ENCODE measurements at places on chromosomes 4 and X.

DNA sequence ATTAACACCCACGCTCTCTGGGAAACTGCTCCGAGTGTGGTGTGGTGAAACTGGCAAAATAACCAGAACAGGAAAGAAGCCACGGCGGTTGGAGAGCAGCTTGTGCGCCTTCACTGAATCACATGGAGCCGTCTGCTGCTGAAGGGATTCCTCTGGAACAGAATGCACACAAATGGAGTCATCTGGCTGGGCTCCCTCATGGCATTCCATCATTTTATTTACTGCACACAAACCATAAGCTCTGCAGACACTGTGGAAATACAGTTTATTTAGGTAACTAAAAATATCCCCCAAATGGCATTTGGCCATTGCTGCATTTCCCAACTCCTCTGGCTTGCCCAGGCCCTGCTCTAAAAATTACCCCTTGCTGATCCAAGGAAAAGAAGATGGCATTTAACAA, 187.0 kb upstream of the S100G start:
- DNase-seq: no peak

- no peak for DNase-seq
These were observed 305.2 kb upstream of the ARSJ start for GRCh38 chr4:114284629-114285028.

DNA sequence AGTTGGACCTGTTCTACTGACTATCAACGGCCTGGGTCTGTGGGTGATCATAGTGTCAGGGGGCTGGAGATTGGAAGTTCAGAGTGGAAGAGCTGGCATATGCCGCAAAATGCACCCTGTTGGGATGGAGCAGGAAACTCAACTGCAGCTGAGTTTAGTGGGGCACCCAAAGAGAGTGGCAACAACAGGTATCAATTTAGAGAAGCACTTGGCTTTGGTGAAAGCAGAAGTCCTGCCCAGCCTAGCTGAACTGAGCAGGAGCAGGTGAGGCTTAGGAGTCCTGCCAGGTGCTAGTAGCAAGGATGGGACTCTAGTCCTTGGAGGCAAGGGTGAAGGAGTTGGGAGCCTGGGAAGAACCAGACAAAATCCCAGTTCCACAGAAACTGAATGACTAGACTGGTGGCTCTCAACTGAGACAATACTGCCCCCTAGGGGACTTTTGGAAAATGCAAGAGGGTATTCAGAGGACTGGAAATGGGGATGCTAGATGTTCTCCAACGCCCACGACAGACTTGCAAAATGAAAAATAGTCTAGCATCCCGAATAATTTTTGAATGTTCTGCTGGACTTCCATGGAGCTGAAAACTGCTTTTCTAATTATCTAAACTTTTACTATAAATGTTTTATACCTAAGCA, 49.4 kb downstream of the RTL9 start:
- peak; percentile 11 for DNase-seq

DNA sequence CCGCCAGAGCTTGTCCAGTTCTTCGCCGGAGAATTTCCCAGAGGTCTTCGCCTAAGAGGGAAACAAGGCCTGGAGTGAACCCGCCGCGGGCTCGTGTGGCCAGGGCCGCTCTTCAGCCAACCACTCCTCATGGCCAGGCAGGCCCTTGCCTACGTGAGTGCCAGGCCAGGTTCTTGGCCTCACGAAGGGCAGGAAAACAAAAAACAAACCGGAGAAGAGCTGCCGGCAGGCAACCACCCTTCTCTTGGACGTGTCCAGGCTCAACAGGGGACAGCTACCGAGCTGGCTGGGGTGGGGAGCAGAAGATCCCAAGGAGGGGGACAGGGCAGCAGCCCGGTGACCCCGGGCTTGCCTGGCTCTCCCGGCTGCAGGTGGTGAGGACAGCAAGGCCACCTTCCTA, 13.3 kb downstream of the LRPAP1 start:
- no peak for DNase-seq

DNA sequence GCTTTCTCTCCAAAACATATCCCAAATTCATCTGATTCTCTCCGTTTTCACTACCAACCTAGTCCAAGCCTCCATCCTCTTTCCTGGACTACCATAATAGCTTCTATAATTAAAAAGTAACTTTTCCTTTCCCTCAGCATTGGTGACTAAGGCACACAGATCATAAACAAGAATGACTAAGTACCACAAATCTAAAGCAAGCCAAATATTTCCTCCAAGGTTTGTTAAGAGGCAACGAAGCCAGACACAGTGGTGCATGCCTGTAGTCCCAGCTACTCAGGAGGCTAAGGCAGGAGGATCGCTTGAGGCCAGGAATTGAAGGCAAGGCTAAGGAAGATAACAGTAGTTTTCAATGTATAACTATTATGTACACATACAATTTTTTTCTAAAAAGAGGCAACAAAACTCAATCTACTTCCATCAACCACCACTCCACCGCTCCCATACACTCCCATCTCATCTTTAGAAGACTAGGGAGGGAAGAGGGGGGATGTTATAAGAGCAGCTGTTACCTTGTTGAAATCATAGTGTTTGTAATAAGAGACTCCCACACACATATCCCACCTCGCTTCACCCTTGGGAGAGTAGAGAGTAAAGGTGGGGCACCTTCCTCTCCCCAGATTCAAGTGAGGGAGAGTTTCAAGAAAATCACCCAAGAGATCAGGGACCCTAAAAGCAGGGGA, 4.2 kb upstream of the JCHAIN start:
- DNase-seq: no peak

- peak; percentile 37 for DNase-seq
These were observed 919.6 kb upstream of the DIAPH2 start for GRCh38 chrX:95764972-95765451.

DNA sequence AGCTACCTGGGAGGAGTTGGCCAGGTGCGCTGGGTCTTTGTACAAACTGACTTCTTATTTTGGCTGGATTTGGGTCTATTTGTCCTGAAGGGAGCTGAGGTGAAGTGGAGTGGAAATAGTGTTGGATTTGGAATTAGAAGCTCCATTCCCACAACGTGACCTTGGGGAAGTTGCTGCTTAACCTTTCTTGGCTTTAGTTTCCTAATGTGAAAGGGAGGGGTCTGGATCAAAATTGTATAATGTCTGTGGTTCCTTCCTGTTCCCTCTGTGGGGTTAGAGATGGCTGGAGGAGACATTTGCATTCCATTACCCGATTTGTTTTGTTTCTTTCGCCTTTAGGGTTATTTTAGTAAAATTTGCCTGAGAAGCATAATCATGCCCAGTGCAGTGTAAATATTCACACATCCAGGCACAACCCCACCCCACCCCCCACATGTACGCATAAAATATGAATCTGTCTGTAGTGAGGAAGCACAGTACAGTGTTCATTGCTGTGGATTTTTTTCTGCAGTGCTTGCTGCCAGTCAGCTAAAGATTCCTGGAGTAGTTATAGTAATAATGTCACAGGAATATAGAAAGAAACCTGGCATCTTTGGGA, 21.5 kb downstream of the JADE1 start:
- DNase-seq: no peak

DNA sequence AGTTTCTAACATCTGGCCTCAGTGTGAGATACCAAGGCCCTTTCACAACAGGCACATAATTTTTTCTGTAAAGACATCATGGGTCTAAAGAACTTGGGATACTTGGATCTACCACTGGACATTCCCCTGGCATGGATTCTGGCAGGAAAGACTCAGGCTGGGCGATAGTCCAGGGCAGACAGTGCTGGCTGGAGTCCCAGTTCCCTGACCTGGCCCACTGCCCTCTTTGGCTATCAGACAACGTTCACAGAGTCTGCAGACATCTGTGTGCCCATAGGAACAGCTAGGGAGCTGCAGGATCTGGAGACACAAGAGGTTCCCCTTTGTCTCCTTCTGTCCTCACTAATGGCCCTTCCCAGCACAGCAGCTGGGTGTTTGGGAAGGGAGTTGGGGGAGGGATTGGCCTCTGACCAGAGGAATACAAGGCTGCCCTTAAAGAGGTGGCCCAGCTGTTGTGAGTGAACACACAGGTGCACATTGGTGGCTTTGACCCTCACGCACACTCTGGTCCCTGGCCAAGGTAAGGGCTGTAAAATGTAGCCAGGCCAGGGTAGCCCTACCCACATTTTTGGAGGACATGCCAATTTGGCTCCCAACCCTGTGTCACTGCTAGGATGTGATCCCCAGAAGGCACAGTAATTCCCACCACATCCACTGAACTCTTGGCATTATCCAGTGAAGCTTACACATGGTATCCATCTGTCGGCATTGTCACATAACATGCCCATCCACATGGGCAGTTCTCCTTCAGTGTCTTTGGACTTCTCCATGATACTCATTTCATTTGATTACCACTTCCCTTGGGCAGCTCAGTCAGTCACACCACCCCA, 72.3 kb downstream of the SOX3 start:
- peak; percentile 0 for DNase-seq

DNA sequence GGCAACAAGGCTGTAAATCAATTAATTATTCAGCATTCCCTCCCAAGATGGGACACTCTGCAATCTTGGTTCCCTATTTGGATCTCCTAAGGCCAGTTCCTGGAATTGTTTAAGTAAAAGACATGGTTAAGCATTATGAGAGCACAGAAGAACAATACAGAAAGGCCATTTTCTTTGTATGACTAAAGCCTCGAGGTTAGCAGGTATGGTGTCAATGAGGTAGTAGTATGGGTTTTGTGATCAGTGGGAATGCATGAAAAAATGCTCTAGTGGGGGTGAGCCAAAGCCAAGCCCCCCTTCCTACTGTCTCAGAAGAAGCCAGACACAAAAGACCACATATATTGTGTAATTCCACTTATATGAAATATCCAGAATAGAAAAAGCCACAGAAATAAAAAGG, 61.7 kb upstream of the S100G start:
- DNase-seq: no peak

DNA sequence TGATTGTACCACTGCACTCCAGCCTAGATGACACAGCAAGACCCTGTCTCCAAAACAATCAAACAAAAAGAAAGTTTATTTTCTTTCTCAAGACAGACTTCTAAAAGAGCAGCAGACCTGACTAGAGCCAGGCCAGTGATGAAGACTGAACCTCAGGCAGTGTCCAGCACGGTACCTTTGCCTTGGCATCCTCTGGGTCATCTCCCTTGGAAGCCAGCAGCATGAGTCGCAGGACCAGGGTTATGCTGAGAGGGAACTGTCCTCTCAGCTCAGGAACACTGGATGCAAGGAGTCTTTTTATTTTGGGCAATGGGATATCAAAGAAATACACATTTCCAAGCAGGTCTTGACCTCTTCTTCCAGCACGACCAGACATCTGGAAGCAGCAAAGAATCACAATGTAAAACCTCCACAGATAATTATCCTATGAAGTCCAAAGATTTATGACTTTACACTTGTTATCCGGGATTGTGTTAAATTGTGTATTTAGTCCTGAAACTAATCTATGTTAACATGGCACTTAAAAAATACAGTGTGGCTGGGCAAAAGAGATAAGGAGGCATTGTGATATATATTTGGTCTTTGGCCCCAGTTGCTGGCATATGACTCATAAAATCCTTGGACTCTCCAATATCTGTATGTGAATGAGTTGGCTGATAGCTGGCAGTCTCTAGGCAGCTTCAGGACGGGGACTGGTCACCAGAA, 66.0 kb upstream of the DDX60 start:
- DNase-seq: no peak

GRCh38 chrX:10884246-10884645, 226.9 kb upstream of the HCCS start:
- no peak for DNase-seq

GRCh38 chrX:100379388-100379986, 30.6 kb downstream of the PCDH19 start:
- no peak for DNase-seq

DNA sequence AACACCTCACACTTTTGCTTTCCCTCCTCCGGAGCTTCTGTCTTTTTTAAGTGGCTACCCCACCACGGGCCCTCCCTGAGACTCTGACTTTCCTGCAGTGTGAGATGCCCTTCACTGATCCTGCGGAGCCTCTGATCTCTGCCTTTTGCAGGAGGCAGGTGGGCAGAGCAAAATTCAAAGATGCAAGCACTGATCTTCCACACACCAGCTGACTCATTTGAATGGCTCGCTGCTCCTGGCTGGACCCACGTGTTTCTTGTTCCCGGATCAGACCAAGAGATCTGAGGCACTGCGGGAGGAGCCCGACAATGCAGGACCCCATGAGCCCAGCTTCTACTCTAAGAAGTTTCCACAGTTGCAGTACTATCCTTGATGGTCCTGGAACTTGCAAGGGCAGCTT, 1607.9 kb upstream of the TENM3 start:
- DNase-seq: no peak

DNA sequence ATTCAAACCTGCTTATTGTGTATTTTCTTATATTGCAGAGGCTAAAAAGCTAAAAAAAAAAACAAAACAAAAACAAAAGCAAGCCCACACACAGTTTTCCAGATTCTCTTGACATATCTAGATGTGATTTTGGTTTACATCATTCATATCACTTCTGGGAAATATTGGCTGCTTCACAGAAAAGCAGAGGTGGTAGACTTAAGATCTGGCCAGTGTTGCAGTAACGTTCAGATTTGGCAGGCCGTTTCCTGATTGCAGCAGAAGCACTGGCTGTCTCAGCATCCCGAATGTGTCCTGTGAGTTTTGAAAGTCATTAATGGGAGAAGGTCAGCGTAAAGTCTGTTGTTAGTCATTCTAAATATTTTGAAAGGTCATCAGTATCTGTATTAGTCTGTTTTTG, 2062.0 kb downstream of the ARAP2 start:
- no peak for DNase-seq

DNA sequence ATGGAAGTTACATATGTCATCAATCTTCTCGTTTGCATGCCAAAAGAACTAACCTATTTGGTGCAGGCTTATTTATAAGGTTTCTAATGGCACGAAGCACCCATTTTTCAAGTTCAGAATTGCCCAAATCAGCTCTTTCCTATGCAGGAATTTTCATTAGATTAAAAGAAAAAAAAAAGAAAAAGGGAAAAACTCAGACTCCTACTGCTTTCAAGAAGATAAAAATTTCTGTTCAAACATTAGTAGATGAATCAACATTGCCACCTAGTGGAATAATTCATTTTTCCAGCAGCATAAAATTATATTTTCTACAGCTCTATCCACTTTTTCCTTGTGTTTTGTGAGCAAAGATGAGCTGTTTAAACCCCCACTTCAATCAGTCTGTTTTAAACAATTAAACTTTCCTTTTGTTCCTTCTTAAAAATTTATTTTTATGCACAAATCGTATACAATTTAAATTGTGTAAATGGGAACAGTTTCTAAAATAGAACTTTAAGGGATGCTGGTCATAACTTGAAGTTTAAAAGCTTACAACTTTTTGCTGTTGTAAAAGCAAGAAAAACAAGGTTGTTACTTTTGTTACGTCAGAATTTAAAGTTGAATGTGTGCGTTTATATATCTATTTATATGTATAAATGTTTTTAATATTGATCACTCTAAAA, 309.9 kb downstream of the ARAP2 start:
- DNase-seq: peak; percentile 73

- DNase-seq: no peak
These were observed 253.3 kb downstream of the CENPC start for GRCh38 chr4:67292045-67292444.

All from NCI-H446 treated with DMSO at 0.1 percent for 48 hours (cell line).